NCI-H2029 (cell line): ENCODE measurements at places on chromosomes 7 and 10.

GRCh38 chr7:139771001-139771956 lies 6.5 kb downstream of the HIPK2 start:
- DNase-seq, result no peak

DNA sequence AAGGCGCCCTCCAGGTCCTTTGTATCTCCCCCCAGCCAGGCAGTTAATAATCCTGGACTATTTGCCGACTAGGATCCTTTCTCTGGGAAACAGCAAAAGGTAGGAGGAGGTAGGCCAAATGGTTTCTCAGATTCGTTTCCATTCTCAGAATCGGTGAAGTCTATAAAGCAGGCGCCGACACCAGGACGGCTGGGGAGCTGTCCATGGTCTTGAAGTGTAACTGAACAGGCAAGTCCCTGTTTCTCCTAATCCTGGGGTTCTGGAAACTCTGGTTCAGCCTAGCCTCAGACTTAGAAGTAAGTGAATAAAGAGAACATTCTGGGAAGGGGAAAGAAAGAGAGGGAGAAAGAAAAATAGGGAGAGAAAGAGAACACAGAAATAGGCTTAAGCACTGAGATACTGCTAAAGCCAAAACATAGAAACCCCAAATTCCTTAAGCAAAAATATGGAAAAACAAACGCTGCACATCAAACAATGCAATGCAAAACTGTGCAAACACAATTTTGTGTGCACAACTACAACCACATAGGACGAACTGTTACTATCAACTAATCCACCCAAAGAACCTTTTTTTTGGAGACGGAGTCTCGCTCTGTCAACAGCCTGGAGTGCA lies 11.1 kb upstream of the INA start:
- no peak for DNase-seq

GRCh38 chr10:62467527-62467926 lies 93.4 kb downstream of the ZNF365 start:
- DNase-seq, result no peak

- DNase-seq, result no peak
Measured at GRCh38 chr7:137297551-137298463, 45.7 kb downstream of the PTN start.

DNA sequence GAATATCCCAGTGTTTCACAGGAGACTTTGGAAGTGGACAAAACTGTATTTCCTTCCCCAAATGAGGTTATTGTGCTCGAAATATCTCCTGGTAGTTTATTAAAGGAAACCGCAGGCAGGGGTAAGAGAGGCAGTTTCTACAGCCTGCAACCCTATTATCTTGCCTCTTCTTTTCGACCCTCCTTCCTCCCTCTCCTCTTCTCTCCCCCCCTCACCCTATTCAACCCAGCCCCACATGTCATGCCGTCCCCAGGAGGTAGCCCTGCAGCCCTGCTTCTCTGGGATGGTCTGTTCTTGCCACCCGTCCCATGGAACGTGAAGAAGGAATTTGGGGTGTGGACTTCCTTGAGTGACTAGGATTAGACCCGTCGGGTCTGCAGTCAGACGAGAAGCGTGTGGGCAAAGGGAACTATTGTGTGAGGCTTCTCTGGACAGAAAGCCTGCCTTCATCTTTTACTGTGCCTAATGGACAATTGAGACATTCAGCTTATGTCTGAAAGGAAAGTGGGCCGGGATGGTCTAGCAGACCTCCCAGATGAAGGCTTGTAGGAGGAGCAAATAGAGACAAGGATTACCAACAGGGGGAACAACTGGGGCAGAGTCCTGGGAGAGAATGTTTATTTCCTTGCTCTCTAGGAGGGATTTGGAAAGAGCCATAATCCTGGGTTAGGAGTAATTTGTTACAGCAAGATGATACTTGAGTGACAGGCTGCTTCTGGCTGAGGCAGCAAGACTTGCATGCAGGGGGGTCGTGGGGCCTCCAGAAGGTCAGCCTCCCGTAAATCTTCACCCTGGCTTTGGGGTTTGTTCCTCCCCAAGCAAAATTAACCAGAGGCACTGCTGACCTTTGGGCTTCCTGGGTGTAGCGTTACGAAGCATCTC lies 77.8 kb downstream of the TCF7L2 start:
- no peak for DNase-seq

GRCh38 chr10:111102359-111102837 lies 25.6 kb downstream of the ADRA2A start:
- no peak for DNase-seq

DNA sequence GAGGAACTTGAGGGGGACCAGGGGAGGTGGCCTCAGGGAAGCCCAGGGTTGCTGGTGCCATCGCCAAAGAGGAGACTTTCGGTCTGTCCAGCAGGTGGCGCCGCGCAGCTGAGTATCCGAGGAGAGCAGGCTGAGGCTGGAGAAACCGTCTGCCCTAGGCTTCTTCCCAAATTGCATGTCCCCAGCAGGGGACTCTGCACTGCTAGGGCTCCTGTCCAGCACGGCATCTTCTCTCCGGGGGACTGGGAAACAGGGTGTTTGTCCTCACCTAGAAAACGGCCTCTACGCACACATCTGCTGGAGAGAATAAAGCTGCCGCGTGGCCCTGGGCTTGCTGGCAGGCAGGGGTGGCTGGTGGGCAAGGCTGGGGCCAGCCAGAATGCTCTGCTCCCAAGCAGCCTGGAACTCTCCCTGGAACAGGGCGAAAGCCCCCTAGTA lies 161.9 kb downstream of the SH2D4B start:
- DNase-seq, result no peak

GRCh38 chr7:128003167-128003566 lies 28.1 kb downstream of the LRRC4 start:
- no peak for DNase-seq

DNA sequence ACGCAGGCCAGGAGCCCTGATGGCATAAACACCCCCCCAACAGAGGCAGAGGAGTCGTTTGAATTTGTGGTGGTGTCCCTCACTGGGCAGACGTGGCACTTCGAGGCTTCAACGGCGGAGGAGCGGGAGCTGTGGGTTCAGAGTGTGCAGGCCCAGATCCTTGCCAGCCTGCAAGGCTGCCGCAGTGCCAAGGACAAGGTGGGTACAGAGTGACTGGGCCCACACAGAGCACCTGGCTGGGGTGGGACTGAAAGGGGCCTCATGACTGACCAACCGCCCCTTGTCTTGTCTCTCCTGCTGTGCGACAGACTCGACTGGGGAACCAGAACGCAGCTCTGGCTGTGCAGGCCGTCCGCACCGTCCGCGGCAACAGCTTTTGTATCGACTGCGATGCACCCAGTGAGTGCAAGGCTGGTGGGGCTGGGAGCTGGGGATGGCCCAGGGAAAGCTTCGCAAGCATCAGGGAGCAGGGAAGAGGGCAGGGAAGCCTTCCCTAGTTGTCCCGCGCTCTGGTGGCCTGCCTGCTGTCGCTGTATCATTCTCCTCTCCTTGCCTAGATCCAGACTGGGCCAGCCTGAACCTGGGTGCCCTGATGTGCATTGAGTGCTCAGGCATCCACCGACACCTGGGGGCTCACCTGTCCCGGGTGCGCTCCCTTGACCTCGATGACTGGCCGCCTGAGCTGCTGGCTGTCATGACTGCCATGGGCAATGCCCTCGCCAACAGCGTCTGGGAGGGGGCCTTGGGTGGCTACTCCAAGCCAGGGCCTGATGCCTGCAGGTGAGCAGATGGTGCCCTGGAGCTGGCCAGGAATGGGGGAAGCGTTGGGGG lies 25.4 kb downstream of the GBX1 start:
- DNase-seq, result no peak

DNA sequence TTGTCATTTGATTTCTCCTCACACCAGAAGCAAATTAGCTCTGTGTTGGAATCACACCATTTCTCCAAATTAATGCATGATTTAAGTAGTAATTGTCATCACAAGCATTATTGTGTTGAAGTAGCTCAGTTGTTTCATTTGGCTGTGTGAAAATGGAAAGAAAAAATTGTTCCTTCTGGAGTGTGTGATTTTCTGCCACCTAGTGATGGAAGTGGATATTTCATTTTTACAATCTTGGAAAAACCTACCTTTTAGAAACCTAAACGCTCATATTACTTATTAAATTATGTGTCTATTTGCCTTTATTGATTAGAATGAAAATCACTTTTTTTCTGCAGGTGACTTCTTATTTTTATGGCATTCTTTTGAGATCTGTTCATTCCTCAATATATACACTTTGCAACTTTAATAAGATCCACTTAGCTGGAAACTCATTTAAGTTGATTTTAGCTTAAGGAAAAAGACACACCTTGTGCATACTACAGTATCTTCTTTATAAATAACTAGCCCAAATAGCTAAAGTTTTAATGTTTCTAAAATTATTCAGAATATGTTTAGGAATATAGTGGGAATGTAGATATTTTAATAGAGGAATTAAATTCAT lies 50.0 kb downstream of the SRI start:
- DNase-seq, result no peak

DNA sequence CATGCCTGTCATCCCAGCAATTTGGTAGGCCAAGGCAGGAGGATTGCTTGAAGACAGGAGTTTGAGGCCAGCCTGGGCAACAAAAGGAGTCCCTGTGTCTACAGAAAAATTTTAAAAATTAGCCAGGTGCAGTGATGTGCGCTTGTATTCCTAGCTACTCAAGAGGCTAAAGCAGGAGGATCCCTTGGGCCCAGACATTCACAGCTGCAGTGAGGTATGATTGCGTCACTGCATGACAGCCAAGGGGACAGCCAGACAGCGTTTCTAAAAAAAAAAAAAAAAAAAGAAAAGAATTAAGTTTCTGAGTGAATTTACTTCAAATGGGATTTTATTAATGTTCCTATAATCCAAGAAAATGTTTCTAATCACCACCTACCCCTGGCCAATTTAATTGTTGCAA lies 87.4 kb upstream of the RNF148 start:
- DNase-seq, result peak; percentile 52

GRCh38 chr10:72883861-72884260 lies 9.7 kb upstream of the OIT3 start:
- DNase-seq, result no peak

DNA sequence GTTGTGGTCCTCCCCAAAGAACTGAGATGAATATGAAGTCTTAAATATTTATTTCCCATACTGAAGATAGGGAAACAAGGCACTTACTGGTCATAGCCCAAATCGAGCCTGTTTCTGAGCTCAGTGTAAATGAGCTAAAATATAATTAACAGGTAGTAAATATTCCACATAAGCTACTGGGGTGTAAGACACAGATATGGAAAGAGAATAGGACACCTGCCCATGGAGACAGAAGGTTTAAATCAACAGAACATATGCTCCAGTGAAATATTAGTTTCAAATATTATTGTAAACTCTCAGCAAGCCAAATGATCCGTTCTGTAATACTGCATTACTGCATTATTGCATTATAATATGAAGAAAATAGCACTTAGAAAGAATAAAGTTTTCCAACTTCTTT lies 537.9 kb downstream of the ANKRD7 start:
- DNase-seq, result no peak

- DNase-seq, result no peak
Measured at GRCh38 chr10:29969255-29970011, 90.0 kb downstream of the JCAD start.

DNA sequence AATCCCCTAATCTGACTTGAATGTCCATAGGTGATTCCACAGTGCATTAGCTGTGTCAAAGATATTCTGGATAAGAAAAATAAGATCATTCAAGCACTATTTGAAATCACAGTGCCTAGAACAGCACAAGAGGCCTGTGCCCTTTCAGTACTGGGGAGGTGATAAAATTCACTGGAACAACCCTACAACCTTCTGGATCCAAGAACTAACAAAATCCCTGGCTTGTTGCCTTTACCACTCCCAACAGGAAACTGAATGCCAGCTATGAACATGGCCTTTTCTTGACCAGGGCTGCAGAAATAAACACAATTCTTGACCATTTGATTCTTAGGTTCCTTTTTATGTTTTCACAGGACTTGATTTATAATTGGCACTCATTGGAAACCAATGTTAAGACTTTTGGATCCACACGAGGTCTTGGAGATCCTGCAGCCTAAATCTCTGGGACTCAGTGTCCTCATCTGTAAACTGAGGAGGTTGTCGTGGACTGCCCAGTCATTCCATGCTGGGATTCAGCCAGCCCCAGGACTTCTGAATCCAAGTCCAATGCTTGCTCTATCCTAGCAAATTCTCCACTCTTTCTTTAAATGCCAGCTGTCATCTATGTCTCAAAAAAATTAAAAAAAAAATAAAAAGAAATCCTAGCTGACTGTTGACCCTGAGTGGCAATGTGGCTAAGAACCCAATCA lies 624.7 kb downstream of the KCNMA1 start:
- DNase-seq, result no peak

GRCh38 chr10:74502963-74503608 lies 323.3 kb upstream of the KAT6B start:
- DNase-seq, result no peak
